CD4-positive, alpha-beta T cell treated with Interleukin-12 subunit alpha and Interleukin-12 subunit beta, for 1 hour (primary cell): ENCODE measurements at places on chromosomes 6 and 20.

GRCh38 chr20:46289432-46289831, 18.9 kb downstream of the CDH22 start:
- no peak for DNase-seq

DNA sequence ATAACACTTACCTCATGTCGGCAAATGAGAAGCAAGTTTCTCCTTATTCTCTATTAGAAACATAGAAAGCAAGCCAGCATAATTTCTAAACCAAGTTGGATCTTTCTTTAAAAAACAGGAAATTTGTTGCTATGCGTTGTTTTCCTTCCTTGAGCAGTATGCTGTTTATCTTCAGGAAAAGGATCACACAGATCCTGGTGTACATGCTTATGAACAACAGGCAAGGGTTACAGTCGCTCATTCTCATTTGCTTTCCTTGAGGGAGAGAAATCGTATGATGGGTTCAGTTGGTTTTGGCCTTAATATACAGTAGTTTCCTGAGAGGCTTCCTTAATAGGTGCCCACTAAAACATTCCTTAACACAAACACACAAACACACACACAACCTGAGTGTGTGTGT, 118.8 kb downstream of the FYN start:
- no peak for DNase-seq

- peak; percentile 42 for DNase-seq
Observed at GRCh38 chr6:95431637-95432228, 145.6 kb upstream of the MANEA start.

DNA sequence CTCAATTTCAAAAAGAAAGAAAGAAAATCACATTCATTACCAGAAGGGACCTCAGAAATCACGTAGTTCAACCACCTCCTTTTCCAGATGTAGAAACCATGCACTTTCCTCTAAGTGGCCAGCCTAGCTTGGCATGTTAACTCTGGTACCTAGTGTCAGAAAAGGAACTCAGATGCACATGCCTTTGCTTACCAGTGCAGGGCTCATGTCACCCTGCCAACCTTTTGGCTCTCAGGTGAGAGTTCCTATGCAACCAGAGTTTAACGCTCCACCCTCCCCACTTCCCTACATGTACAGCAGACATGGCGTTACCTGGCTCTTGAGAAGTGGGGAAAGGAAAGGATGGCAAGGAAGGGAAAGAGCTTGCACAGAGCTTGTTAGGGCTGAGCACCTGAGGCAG, 16.3 kb upstream of the IL17F start:
- no peak for DNase-seq

- peak; percentile 24 for DNase-seq
Observed at GRCh38 chr20:16821211-16822089, 73.3 kb downstream of the OTOR start.

- no peak for DNase-seq
Observed at GRCh38 chr6:88908598-88909548, 54.5 kb downstream of the RNGTT start.

GRCh38 chr6:42407379-42407778, 44.3 kb downstream of the TRERF1 start:
- DNase-seq: no peak

DNA sequence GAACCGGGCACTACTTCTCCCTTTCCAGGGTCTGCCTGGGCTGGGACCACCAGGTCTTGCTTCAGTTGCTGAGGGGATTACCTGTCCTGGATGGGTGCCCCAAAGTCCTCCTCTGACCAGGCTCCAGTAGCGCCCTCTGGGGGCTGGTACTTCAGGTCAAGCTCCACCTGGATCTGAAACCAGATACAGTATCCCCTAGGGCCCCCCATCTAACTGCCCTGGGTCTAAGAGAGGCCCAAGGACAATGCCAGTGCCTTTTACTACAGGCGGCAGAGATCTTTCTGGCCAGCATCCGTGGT, 11.2 kb upstream of the SPAG4 start:
- DNase-seq: peak; percentile 25

GRCh38 chr20:63687419-63688178, 8.9 kb upstream of the TNFRSF6B start:
- no peak for DNase-seq

GRCh38 chr6:72972579-72972978, 252.7 kb downstream of the KHDC1L start:
- DNase-seq: no peak

DNA sequence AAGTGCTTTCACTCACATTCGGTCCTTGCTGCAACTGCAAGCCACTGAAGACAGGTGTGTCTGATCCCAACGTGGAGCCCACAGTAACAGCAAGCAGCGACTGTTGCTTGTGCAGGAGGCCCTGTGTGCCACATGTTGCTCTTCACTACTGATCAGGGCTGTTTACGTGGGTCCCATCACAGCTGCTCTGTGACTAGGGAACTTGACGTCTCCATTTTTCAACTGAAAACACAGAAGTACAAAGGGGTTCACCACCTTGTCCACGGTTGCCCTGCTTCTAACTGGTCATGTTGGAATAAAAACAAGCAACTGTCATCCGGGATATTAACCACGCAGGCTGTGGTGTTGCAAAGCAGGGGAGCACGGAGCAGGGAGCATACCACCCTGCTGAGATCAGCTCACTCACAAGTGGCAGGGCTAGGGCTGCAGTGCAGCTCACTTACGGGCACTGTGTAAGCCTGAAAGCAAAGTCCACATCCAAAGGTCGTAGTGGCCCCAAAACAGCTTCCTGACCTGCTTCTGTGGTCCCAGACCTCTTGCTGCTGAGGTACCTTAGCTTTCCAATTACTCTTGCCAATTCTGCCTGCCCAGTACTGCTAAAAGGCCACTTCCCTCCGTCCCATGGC, 105.8 kb upstream of the DUSP22 start:
- DNase-seq: no peak

DNA sequence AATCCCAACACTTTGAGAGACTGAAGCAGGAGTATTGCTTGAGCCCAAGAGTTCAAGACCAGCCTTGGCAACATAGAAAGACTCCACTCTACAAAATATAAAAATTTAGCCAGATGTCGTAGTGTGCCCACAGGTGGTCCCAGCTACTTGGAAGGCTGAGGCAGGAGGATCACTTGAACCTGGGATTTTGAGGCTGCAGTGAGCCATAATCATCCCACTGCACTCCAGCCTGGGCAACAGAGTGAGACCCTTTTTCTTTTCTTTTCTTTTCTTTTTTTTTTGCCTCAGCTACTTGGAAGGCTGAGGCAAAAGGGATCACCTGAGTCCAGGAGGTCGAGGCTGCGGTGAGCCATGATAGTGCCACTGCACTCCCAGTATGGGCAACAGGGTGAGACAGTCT, 17.9 kb downstream of the FASTKD5 start:
- no peak for DNase-seq

DNA sequence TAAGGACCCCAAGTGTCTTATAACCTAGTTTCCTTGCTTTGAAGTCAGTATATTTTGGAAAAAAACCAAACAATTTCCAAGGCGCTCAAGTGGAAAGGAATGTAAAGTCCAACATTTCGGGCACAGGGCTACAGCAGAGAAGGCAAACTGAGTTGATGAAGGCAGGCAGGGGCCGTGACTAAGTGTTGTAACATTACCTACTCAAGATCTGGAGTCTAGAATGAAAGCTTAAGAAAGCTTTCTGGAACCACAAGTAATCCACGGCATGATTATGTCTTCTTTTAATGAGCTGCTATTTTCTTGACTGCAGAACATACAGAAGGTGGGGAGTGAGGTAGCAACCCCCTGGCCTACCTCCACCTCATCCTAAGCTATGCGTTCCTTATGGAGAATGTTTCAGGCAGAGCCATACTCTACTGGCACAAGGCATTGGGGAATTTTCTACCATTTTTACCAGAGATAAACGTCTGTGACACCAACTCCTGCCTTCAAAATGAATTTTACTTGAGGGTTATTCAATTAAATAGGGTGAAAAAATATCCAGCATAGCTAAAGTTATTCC, 4.3 kb downstream of the PPP1R10 start:
- no peak for DNase-seq
